ENCODE measurements at places on chromosomes 1 and 21.

GRCh38 chr1:65595724-65596123 is 175.3 kb downstream of the LEPR start:
- DNase-seq, result no peak

- no peak for DNase-seq
These were observed 199.7 kb downstream of the CAMTA1 start for GRCh38 chr1:6984986-6985385.

DNA sequence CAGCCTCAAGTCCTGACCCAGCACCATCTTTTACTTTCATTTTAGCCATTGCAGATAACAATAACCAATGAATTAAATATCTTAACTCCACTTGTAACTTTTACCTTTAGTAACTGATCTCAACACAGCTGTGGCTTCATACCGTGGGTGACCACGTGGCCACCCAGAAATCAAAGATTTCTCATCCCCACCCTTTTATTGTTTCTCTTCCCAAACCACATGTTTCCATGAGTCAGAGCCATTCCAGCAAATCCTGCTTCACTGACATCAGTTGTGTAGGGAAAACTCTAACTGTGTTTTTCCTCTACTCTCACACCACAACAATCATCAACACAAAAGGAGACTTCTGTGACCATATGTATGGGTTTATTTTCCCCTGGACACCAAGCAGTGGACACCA is 25.1 kb upstream of the BRDT start:
- peak; percentile 63 for DNase-seq

GRCh38 chr1:212680680-212681389 is 18.8 kb downstream of the BATF3 start:
- DNase-seq, result no peak

DNA sequence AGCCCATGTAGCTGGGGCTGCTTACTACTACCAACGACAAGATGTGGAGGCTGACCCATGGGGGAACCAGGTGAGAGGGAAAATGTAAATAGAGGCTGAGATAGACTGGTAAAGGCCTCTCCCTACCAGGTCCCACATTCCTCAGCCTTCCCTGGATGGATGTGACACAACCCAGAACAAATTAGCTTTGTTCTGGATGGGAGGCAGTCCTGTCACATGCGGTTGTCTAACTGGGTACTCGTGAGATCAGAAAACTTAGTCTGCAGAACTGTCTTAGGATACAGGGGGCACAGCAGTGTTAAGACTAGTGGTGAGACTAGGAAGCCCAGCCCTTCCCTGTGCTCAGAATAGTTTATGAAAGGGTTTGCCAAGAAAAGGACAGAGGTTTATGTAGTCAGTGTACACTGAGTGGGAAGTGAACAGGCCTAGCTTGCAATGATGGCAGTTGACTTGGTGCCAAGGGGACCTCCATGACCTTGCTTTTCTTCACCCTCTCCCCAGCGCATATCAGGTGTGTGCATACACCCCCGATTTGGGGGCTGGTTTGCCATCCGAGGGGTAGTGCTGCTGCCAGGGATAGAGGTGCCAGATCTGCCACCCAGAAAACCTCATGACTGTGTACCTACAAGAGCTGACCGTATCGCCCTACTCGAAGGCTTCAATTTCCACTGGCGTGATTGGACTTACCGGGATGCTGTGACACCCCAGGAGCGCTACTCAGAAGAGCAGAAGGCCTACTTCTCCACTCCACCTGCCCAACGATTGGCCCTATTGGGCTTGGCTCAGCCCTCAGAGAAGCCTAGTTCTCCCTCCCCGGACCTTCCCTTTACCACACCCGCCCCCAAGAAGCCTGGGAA is 8.4 kb downstream of the MMACHC start:
- DNase-seq, result no peak

- DNase-seq, result no peak
These were observed 51.2 kb downstream of the TENT5C start for GRCh38 chr1:117657031-117657430.

DNA sequence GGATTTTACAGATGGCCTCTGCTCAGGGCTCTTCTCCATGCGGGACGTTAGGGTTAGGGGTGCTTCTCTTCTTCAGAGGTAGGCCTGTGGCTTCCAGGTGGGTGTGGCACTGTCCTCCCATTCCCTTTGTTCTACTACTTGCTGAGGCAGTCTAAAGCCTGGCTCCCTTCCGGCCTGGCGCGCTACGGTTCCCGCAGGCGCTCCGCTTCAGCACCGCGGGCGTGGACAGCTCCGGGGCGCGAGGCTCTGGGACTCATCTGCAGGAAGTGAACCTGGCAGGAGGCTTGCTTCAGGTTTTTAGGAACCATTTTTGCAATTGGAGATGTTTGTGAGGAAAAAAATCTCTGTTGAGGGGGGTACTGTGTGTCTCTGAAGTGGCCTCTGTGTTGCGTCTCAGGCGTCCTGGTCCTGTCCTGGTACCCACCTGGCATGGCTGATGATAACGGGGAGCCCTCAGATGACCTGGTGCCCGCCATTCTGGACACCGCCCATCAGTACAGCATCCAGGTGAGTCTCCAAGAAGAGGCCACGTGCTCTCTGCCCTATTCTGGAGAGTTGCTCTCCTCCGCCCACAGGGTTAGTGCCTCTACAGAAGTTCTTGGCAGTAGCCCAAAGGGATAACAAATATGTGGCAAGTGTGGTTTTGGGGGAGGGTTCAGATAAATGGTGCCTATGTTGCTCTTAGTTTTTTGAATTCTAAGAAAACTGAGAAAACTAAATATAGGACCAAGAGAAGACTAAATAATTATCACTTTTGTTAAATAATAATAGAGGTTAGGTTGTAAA is 1.9 kb downstream of the MANEAL start:
- DNase-seq, result no peak

All from dermis microvascular lymphatic vessel endothelial cell (primary cell).